ENCODE measurements at places on chromosomes 6 and 20.
A peak's percentile ranks its signal among the peaks of the same experiment; 100 is the strongest.

DNA sequence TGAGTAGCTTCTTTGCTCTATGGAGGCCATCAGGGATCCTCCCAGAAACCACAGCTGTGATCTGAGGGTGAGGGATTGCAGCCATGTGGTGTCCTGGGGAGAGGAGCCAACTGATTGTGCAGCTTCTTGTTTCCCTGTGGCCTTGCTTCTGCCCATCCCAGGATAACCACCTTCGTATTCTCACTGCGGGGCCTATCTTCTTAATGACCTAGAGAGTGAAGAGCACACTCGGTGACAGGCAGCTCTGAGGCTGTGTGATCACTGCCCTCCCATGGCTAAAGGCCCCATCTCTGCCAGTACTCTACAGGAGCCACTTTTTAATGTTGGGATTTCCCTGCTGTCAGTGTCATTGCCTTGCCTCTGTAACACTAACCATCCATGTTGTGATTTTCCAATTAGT, 5.3 kb upstream of the RAET1L start:
- no peak for DNase-seq

GRCh38 chr20:47782920-47783552, 2.2 kb downstream of the SULF2 start:
- no peak for DNase-seq

DNA sequence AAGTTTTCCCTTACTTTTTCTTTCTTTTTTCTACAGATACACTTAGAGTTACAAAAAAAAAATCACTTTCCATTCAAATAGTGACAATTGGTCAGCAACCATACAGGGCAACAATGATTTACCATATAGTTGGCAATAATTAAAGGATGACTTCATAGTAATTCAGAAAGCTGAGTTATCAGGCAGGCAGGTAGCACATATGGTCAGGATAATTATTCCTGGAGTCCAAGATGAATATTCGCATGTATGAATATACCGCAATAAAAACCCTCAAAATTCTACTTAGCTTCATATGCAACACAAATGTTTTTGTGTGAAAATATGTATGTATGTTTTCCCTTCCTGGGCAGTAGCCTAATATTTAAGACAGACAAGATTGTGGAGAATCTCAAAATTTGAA, 34.5 kb downstream of the COL19A1 start:
- no peak for DNase-seq

- DNase-seq = no peak
These were observed 49.9 kb downstream of the PIGU start for GRCh38 chr20:34626992-34627391.

GRCh38 chr6:26532699-26533531, 5.3 kb upstream of the HMGN4 start:
- peak; percentile 92 for DNase-seq

DNA sequence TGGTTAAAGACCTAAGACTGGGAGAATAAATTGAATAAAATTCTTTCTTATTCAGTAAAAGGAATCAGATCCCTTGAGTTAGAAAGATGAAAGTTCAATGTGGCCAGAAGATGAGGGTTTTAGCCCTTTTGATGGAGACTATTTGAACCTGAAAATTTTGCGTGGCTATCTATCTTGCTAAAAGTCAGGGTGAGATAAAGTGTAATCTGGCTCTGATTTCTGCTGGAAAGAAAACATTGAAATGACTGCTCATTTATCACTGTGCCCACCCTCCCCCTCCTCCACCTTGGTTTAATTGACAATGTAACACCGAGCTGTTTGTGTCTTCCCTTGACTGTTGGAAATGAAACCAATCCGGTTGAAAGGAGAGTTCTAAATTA, 32.9 kb upstream of the TCF21 start:
- DNase-seq = no peak

DNA sequence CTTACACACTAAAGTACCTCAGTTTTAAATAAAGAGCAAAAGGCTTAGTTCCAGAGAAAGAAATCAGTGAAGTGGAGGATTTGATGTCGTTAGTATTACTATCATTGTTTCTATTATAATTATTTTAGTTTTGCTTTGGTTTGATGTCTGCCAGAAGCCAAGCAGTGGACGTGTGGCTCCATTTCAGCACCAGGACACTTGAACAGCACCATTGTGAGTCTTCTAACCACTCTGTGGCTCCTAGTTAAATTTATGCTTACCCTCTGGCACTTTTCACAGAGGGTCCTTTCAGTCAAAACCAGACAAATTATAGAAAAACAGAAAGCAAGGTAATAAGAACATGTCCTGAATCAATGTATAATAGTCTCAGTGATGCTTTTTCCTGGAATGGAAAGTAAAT, 3.4 kb downstream of the COL9A1 start:
- DNase-seq = no peak

DNA sequence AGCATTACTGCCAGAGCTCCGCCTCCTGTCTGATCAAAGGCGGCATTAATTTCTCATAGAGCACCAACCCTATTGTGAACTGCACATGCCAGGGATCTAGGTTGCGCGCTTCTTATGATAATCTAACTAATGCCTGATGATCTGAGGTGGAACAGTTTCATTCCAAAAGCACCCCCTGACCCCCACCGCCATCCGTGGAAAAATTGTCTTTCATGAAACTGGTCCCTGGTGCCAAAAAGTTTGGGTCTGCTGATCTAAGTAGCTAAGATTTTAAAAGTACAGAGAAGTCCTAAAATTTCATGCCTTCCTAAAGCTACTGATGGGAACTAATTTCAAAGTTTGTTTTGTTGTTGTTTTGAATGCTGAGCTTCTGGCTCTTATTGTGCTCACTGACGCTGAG, 281.6 kb downstream of the PRL start:
- no peak for DNase-seq

- no peak for DNase-seq
These were observed 78.4 kb downstream of the FYN start for GRCh38 chr6:111794727-111795452.

- DNase-seq = no peak
These were observed 217.3 kb downstream of the ERMARD start for GRCh38 chr6:169968541-169969270.

DNA sequence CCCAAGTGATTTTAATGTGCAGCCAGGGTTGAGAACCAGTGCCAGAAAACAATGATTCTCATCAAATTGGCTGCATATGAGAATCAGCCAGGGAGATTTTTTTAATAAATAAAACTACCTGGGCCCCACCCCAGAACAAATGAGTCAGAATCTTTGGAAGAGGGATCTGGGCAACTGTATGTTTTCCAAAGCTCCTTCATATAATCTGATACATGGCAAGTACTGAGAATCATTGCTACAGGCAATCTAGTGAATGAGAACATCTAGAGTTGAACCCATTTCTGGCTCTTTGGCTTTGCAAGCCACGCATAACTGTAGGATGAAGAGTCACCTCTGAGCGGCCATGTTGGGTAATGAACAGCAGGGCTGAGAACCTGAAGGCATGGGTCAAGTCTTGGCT, 26.1 kb upstream of the DSP start:
- no peak for DNase-seq

DNA sequence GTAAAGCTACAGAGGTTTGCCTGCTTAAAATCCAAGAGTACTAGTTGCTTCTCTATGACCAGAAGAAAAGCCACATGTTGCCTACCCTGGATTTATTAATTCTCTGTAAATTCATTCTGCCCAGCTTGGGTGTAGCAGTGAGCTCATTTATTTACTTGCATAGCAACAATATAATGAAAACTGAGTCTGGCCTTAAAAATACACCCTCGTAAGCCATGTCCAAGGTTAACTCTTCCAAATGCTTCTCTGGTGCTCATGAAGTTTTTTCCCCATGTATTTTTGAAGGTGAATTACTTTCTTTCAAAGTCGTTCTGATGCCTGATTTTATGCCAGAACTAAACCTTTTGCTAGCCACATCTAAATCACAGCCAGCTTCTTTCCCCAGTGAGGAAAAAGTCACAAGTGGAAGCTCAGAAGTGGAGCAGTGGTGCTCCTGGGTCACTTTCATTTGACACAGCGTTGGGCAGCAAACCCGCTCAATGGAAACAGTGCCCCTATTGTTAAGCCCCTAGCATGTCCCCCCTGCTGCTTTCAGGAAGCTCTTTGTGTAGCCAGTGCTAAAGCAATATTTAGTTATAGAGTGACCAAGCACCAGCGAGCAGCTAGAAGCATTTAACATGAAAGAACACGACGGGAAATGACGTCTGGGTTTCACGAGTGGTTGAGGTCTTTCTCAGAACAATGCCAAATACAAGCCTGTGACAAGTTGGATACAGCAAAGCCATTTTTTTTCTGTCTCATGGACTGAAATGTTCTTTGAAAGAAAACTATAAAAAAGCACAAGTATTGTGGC, 29.8 kb downstream of the NEDD9 start:
- DNase-seq = no peak

DNA sequence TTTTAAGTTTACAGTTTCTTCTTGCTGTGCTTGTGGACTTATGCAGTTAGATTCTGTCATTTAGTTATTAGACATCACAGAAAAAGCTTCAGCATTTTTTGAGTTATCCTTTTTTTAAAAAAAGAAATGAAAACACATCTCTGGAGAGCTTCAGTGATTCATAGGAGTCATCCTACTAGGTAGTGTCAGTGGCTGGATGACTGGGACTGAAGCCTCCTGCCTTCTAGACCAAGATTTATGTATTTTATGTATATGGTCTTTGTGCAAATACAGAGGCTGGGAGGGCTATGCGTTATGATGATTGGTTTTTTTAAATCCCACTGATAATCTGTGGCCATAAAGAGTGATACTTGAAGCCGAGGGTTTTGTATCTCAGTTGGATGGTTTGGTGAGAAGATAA, 125.9 kb upstream of the JAG1 start:
- no peak for DNase-seq

DNA sequence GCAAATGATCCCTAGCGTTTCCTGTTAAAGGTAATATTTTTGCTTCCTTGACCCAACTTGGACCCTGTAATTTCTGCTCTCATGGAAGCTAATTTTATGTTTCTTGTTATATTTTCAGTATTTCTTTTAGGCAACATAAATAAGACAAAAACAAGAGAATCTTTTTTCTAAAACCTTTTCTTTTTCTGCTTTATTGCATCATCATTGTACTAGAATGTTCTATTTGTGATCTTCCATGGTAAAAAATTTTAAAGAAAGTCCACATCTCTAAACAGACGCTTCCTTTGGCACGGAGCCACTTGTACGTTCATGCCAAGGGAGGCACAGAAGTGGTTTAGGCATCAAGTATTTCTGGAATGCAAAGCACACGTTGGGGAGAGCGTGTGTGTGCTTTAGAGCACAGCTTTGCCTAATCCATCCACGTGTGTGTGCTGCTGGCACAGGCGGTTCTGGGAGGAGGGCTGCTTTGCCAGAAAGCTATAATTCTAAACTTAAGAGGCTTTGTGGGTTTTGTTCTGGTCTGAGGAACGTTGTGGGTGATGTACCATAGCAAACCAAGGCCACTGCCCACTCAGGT, 98.3 kb downstream of the SASH1 start:
- no peak for DNase-seq

DNA sequence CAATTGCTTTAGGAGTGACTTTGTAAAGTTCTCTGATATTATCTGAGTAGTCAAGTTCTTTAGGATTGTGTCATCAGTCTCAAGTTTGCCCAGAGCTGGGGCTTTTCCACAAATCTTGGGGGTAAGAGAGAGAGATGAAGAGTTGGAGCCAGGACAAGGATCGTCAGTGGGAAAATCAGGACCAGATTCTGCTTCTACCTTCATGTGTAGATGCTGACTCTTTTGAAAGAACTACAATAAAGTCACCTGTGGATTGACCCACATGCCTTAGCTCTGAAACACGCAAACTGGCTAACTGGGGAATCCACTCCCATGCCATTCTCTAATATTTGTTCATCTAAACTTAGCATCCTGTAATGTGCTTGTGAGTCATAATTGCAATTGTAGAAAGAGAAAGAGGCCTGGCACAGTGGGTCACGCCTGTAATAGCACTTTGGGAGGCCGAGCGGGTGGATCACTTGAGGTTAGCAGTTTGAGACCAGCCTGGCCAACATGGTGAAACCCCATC, 15.6 kb upstream of the BICRAL start:
- no peak for DNase-seq

DNA sequence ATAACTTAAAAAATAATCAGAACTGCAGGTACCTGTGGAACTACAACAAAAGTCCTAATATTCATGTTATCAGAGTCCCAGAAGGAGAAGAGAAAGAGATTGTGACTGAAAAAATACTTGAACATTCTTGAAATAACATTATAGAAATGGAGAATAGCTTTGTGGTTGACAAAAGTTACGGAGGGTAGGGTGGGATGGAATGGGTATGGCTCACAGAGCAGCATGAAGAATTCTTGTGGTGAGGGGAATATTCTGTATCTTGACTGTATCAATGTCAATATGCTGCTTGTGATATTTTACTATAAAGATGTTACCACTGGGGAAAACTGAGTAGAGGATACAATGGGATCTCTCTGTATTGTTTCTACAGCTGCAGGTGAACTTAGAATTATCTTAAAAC, 122.5 kb downstream of the DST start:
- no peak for DNase-seq

GRCh38 chr6:168778201-168778600, 337.2 kb downstream of the SMOC2 start:
- DNase-seq = no peak

- no peak for DNase-seq
These were observed 17.1 kb upstream of the MAP1LC3A start for GRCh38 chr20:34541264-34541901.

DNA sequence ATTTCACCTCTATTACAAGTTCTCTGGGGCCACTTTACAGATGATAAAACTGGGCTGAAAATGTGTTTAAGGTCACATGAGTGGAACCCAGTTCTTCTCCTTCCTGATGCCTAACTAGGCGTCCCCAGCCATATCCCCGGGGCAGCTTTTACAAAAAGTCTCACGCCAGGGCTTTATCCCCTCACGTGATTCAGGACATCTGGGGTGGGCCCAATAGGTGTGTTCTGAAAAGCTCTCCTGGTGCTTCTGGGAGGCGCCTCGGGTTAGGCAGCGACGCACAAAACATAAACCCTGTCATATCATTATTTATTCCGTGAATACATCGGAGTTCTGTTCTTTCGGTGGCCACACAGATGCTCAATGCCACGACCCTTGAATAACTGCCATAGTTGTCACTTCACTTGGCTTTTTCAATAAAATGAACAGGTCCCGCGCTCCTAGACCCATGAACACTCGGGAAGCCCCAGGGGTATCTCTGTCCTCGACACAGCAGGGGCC, 32.1 kb downstream of the SF3B5 start:
- DNase-seq = no peak

DNA sequence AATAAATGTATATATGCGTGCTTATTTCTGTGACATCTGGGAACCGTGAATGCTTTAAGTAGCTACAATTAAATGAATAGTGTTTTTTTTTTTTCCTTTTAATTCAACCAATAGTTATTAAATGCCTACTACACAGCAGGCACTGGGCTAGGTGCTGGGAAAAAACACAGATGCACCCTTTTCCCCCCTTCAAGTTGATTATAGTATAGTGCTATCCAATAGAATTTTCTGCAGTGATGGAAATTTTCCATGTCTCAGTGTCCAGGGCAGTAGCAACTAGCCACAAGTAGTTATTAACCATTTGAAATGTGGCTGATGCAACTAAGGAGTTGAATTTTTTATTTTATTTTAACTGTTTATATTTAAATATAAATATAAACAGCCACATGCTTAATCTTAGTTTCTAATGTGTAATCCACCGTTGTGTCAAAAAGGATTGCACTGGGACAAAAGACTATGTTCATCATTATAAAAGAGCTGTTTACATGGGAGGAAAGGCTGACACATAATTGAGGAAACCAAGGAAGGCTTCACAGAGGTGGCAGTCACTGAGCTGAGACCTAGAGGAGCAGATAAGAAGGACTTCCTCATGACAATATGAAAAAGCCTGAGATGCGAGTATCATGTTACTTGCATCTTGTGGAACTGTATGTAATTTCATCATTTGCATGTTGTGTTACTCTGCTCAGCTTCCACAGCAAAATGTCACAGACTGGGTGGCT, 261.2 kb upstream of the PLCB4 start:
- no peak for DNase-seq

Data from activated T-cell treated with anti-CD3 and anti-CD28 coated beads for 1 hour (primary cell).